Stimulated activated naive CD8-positive, alpha-beta T cell treated with anti-CD3 and anti-CD28 coated beads, Interleukin-15, amount 100 ng/mL, for 72 hours (primary cell): ENCODE measurements at places on chromosomes 5 and 9.

- DNase-seq, result no peak
Measured at GRCh38 chr9:37732086-37732741, 21.4 kb upstream of the TRMT10B start.

GRCh38 chr9:91362051-91362611 is 413 bp upstream of the AUH start:
- no peak for DNase-seq

GRCh38 chr5:95445995-95446394 is 54.8 kb downstream of the FAM81B start:
- no peak for DNase-seq

DNA sequence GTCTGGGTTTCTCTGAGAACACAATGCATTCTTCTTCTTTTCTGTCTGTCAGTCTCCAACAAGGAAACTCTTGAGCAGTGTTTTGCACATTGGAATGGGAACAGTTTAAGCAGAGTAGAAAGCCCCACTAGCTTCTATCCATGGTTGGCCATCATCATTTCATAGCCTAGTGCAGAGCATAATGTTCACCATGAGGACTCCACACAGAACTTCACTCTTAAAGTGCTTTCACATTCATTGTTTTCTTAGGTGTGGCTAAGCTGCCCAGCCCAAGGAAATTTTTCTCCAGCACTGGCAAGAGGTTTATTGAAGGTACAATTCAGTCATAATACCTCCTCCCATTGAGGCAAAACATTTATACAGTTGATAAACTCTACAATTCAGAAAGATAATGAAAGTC is 503.0 kb upstream of the CD180 start:
- DNase-seq, result no peak

DNA sequence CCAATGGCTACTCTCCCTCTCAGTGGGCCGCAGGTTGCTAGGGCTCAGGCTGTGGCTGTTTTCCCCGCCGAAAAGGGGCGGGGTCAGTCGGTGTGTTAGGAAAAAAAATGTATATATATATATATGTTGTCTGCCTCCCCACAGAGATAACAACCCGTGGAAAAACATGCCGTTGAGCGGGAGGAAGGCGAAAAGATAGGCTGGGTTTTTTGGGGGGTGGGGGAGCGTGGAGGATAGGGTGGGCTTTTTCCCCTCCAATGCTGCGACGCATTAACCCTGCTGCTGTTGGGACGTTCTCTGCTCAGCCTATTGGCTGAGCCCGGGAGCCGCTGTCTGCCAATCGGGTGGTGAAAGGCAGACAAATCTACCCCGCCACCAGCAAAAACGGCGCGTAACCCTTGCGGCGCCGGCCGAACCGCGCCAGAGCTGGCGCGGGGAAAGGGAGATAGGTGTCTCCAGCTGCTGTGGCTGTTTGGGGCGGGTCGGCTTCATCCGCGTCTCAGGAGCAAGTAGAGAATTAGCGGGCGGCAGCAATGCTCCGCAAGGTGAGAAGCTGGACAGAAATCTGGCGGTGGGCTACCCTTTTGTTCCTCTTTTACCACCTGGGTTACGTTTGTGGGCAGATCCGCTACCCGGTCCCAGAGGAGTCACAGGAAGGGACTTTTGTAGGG is at the start of gene PCDHGC4:
TSS of gene PCDHGC4 (plus strand) at position 390 of the 671 bp plus-strand sequence. CDS start at position 534, 144 bp downstream.
- DNase-seq, result no peak

- no peak for DNase-seq
Measured at GRCh38 chr9:70600506-70600905, 186.0 kb upstream of the KLF9 start.

DNA sequence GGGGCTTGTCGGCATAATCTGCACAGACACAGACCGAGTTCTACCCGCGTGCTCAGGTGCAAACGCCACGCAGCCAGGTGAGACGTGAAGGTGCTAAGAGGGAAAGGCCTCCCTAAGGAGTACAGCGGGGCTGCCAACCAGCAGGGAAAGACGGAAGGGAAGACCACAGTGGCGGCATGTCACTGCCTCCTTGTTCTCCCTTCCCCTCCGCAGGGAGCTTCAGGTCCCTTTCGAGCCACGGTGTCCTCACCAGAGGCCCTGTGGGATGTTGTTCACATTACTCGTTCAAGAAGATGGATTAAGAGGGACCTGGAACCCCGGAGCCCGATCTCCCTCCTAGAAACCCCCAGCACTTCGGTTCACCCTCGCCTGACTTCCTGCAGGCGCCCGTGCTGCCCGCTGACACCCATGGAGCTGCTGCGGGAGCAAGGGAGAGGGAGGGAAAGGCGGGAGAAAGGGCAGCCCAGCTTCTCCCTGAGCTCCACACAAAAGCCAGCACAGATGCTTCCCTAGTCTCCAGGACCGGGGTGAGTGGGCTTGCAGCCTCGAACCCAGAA is 686 bp downstream of the BRD9 start:
- DNase-seq, result peak; percentile 11

DNA sequence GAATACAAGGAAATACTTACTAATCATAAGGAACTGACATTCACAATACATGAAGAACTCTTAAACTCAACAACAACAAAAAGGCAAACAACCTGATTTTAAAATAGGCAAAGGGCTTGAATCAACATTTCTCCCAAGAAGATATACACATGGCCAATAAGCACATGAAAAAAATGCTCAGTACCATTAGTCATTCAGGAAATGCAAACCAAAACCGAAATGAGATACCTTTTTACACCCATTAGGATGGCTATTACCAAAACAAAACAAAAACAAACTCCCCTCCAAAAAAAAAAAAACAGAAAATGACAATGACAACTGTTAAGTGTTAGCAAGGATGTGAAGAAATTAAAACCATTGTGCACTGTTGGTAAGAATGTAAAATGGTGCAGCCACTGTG is 104.1 kb upstream of the ZNF462 start:
- DNase-seq, result no peak

DNA sequence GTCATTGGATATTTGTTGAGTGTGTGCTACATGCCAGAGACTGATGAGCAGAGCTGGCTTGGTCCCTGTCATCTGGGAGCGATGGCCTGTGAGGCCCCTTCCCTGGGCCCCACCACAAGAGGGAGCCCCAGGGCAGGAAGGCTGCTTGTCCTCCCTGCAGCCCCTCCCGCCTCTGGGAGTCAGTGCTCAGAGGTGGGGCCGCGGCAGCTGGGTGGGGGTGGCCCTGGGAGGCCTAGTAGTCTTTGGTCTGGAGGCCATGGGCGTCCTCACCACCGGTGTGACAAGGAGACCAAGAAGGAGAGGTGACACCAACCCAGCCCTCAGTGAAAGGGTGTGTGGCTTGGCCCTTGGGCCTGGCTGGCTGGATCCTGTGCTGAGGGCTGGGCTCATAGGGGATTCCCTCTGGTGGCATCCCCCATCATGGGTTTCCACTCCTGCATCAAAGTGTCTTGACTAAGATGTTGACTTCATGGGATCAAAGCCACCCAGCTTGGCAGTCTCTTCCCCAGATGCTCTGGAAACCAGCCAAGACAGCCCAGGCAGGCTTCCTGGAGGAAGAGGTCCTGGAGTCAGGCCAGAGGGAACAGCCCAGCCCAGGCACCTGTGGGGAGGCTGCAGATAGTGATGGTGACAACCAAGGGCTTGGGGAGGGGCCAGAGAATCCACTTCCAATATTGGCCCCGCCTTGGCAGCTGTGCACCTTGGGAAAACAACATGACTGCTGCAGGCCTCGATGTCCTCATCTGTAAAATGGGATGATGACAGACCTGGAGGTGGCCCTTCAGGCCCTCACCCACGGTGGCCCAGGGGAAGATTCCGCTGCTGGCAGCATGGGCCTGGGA is 166.7 kb downstream of the GAPVD1 start:
- DNase-seq, result peak; percentile 32

DNA sequence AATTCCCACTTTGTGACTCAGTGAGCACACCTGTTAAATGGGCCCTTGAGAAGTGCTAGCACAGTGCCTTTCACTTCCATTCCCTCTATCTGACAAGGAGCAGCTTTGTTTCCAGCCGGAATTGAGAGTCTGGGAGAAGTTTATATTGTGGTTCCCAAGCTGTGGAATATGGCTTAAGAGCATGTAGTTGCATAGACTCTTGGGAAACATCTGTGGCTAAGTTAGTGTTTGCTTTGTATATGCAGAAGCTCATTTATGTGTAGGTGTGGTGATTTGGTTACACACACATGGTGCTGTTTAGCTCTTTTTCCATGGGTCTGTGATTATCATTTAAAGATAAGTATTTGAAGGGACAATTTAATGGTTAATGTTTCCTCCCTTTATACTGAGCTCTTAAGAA is 110.5 kb upstream of the HMHB1 start:
- DNase-seq, result no peak

DNA sequence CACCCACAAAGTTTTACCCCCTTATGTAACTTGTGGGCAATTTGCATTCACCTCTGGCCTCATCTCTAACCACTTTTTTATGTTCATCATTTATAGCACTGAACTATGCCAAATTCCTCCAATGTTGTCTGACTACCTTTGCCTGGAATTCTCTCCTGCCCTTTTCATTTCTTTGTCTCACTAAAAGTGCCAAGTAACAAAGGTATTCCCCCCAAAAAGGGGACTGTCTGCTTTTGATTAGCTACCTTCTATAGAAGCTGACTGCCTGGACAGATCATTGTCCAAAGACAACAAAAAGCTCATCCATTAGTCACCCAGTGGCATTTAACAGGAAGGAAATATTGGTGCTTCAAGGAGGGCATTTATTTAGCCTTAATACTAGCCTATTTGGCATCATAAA is 189.9 kb upstream of the VCAN start:
- no peak for DNase-seq

GRCh38 chr9:87431837-87432236 is 65.8 kb upstream of the DAPK1 start:
- DNase-seq, result no peak

DNA sequence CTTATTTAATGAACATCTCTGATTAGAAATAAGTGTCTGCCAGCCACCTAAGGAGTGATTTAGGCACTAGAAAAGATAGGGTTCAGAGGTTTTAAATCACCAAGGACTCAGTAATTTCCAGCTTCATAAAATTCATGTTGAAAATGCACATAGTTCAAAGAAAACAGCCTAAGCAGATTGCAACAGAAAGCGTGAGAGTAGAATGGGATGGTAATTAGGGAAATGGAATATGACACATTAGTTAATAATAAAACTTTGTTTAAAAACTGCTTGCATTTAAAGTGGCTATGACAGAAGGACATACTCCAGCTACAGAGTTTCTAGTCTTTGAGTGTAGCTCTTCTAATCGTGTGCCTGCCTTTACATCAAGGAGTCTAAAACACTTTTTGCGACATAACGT is 490.8 kb downstream of the TLE4 start:
- no peak for DNase-seq

- DNase-seq, result peak; percentile 16
Measured at GRCh38 chr9:131837316-131837715, 97.4 kb upstream of the RAPGEF1 start.

DNA sequence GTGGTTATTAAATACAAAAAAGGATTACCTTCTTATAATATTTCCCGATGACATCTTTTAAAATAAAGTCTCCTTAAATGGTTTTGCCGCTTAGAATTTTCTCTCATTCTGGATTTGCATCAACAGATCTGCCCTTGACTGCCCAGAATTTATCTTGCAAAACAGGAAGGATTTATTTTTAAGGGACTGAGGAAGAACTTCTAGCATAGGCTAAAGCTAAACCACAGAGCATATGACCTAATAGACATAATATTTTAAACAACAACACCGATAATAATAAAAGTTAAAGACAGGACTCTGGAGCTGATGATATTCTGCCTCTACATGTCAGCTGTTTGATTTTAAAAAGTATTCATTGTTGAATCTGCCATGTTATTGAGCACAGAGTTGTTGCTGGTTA is 145.3 kb upstream of the ADCY2 start:
- no peak for DNase-seq

- DNase-seq, result no peak
Measured at GRCh38 chr9:88810826-88811225, 180.4 kb upstream of the S1PR3 start.

GRCh38 chr5:151181818-151182523 is 24.4 kb upstream of the ANXA6 start:
- no peak for DNase-seq

GRCh38 chr9:34341659-34342295 is 12.4 kb downstream of the NUDT2 start:
- DNase-seq, result no peak

DNA sequence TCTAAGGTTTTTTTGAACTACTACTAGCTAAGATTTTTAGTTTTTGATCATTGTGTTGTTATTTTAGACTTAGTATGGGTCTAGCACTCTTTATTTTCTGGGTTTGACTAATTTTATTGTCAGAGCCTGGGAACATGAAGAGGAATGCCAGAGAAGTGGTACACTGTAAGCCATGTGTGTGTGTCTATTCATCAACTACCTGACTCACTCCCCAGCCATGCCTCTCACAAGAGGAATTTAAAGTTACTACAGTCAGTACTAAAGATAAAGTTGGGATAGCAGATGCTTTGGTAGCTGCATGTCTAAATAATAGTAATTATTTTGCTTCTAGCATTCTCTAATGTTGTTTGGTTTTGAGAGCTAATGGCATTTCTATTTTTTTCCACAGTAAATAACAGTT is 264.8 kb downstream of the CSNK1G3 start:
- no peak for DNase-seq

DNA sequence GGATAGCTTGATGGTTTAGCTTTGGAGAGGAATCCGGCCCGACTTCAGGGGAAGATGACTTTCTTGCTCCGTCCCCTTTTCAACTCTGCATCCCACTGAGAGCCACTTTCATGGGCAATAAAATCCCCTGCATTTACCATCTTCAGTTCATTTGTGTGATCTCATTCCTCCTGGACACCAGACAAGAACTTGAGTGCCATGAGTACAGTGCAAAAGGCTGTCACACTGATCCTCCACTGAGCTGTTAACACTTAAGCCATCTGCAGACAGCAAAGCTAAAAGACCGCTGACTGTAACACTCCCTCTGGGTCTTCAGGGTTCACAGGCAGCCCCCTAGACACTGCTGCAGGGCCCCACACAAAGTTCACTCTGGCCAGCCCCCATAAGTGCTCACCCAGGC is 48.3 kb upstream of the TCERG1 start:
- DNase-seq, result no peak

DNA sequence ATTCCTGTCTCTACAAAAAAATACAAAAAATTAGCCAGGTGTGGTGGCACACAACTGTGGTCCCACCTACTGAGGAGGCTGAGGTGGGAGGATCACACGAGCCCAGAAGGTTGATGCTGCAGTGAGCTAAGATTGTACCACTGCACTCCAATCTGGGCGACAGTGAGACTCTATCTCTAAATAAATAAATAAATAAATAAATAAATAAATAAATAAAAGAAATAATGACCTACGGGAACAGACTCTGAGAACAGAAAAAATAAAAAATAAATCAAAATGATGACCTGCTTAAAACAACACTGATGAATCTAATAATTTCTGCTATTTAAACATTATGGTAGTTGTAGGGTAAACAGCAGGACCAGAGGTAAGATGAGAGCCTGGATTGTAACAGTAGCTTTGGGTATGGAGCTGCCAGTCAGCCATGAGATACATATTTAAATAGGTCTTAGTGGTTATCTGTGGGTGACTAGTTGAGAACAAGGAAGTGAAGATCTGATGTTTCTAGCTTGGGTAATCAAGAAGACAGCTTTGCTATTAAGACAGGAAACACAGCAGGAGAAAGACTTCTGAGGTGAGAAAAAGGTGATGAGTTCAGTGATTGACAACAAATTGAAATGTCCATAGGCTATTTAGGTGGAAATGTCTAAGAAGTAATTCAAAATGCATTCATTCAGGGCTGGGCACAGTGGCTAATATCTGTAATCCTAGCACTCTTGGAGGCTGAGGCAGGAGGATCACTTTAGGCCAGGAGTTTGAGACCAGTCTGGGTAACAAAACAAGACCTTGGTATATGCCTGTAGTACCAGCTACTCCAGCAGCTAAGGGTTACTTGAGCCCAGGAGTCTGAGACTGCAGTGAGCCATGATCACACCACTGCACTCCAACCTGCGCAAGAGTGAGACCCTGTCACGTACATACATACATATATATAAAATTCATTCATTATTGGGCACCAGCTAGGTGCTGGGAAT is 11.0 kb downstream of the RNF145 start:
- DNase-seq, result no peak
